ENCODE measurements at places on chromosomes 7 and 10.
A peak's percentile ranks its signal among the peaks of the same experiment; 100 is the strongest.

GRCh38 chr7:154440651-154441050, 388.5 kb downstream of the DPP6 start:
- no peak for DNase-seq

GRCh38 chr10:78224602-78225001, 190.9 kb downstream of the RPS24 start:
- DNase-seq = no peak

DNA sequence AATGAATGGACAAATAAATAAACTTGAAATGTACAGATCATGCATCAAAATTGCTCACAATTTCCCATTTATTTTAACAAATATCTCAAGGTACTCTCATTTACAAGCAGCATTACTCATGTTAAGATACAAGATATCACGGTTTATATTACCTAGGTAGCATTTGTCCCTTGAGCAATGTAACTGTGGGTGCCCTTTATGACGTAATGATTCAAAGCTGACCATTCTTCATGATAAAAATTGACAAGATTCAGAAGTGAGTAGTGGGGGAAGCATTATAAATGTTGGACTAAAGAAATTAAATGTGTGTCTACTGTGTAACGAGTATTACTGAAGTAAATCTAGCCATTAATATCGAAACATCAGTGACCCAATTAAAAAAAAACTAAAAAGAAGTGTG, 68.2 kb upstream of the GRM8 start:
- no peak for DNase-seq

DNA sequence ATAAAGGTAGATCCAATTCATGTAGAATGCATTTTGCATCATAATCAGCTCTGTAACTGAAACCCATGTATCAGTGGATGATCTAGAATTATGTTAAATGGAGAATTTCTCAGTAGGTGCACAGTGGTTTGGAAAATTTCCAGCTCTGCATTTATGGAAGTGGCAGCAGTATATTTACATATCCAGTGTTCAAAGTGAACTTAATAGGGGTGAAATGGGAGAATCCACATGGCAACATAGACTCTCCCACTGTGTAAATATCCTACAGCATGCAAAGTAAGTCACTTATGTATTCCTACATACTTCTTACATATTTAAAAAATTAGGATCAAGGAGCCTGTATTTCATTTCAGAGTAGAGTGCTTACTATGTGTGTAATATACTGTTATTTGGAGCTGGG, 35.3 kb downstream of the CDC14C start:
- DNase-seq = no peak

- DNase-seq = no peak
These were observed 672.3 kb downstream of the TNS3 start for GRCh38 chr7:46909601-46910051.

GRCh38 chr7:140723006-140723405, 26.5 kb downstream of the NDUFB2 start:
- DNase-seq = peak; percentile 33

DNA sequence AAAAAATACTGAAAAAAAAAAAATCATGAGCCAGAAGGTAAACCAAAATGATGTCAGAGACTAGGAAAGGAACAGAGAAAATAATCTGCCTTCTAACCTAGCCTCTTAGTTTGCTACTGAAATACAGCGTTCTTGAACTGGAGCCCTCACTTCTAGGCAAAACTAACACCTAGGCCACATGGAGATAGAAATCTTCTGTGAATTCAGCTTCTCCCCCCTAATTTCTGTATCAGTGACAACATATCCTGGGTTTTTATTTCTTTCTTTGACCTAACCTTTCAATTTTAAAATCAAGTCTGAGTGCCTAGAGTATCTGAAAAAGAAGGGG, 100.1 kb upstream of the GLCCI1 start:
- DNase-seq = no peak

DNA sequence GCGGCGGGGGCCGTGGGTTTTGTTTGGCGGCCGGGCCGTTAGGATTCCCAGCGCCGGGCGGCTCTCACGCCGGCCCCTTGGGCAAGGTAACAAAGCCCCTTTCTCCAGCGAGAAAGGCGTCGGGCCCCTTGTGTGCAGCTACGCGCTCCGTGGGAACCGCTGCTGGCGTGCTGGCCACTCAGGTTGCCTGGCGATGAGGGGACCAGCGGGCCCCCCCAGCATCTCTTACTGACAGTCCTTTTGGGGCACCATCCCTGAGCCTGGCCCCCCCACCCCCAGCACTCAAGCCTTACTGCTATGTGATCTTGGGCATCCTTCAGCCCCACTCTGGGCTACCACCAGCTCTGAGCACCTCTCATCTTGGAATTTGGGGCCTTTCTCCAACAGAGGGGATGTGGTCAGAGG, 1.8 kb downstream of the LFNG start:
- DNase-seq = no peak

DNA sequence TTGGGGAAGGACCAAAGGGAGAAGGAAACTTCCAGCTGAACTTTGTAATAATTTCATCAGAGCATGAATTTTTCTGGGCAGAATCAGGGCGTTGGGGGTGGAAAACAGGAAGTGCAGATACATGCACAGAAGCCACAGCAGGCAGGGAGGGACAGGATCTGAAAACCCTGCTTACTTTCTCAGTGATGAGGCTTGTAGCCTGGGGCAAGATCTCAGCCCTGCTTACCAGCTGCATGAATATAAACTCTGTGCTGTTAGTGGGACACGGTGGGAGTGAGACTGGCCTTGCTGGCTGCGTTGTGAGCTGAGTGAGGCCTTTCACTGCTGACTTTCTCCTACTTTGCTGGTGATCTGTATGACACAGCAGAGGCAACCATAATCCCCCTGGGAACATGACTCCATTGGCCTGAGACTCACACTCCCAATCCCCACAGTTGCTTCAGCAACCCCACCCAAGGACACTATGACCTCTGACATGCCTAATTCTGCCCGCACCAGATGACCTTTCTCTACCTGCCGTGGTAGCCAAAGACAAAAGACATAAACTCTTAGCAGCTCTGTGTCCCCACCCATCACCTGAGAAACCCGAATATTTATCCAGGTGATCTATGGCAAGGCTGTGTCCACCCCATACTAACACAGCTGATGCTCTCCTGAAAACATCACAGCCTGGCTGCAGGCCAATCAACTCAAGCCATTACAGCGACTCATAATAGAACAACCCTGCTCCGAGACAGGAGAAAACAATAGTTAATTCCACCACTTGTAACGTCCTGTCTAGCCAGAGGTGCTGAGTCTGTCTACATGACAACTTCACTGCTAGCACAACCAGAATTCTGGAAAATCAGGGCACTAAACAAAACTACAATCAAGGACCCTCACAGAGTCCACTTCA, 190.7 kb upstream of the CHRM2 start:
- no peak for DNase-seq

DNA sequence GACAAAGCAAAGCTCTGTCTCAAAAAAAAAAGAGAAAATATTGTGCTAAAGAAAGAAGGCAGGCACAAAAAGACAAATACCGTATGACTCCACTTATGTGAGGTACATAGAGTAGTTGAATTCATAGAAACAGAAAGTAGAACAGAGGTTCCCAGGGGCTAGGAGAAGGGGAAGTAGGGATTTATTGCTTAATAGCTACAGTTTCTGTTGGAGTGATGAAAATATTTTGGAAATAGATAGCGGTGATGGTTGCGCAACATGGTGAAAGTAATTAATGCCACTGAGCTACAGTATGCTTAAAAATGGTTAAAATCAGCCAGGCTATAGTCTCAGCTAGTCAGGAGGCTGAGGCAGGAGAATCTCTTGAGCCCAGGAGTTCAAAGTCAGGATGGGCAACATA, 18.5 kb upstream of the NPFFR1 start:
- DNase-seq = no peak

- DNase-seq = no peak
These were observed 290.6 kb upstream of the SMIM30 start for GRCh38 chr7:113408999-113409398.

DNA sequence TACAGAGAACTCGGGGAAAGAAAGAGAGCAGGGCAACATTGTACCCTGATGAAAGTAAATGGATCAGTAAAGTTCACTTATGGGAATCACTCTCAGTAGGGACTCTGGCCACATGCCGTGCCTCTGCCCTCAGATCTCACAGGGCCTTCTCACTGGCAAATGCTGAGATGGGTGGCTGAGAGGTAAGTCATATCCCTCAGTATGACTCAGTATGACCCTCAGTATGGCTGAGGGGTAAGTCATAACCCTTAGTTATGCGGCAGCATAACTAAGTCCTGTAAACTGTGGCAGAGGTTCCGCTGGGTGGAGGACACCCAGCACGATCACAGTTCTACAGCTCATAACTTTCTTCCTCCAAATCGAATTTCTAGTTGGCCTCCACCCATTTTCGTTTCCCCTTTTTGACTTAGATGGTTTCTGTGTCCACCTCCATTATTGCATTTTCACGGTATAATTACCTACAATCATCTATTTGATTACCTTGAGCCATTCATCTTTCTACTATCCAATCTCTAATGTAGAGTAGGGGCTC, 26.5 kb upstream of the WNT16 start:
- DNase-seq = no peak

DNA sequence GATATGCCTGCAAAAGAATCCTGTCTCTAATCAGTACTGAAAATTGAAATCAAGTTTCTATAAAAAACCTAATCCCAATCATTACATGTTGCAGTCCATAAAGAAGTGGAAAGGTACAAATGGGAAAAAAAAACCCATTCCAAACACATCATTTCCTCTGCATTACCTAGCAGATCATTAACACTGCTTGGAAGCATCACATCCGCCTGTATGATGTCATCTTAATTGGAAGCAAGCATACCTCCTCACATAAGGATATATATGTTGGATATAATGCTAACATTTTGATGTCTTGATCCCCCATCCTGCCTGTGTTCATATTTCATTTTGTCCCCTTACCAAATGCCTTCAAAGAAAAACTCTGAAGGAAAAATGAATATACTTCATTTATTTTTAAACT, 241.3 kb upstream of the AOAH start:
- no peak for DNase-seq
